ENCODE measurements at places on chromosomes 2 and 18.

DNA sequence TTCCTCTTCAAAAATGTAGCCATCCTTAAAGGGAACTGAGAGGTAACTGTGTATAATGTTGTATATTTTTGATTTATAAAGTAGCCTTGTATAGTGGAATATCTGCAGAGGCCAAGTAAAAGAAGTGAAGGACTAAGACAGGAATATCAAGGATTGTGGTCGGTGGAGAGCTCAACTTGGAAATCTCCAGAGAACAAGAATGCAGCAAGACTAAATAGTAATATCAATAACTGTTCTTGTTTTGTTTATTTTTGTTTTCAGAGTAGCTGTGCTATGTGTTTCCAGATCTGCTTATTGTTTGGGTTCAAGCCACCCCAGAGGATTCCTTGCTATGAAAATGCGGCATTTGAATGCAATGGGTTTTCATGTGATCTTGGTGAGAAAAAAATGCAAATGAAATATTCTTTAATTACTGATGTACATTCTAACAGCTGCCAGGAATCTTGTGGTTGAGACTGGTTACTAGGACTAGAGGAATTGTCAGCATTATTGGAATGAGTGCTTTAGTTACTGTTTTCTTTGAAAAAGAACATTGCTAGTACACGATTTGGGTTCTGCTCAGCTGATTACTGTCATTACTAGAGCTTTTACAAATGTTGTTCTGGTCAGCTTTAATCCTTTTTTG is 25.0 kb downstream of the FASTKD2 start:
- no peak for DNase-seq

DNA sequence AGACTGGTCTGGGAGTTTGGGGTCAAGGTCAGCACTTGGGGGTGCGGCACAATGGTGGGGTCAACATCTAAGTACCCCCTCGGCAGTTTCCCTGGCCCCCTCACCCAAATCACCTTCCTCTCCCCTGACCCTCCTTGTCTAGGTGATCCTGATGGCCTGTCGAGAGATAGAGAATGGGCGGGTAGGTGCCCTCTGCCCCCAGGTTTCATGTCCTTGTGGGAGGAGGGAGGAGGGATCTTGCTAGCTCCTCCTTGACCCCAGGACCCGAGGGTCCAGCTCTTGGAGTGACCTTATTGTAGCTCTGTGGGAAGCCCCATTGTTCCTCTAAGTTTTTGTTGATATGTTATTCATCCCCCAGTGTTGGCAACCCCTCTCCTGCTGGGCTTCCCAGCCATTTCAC is 3.6 kb downstream of the PTPN18 start:
- DNase-seq: no peak

- DNase-seq: no peak
Measured at GRCh38 chr2:64145714-64146113, 1.5 kb upstream of the PELI1 start.

GRCh38 chr2:37355735-37356134 is 11.3 kb downstream of the QPCT start:
- DNase-seq: no peak

DNA sequence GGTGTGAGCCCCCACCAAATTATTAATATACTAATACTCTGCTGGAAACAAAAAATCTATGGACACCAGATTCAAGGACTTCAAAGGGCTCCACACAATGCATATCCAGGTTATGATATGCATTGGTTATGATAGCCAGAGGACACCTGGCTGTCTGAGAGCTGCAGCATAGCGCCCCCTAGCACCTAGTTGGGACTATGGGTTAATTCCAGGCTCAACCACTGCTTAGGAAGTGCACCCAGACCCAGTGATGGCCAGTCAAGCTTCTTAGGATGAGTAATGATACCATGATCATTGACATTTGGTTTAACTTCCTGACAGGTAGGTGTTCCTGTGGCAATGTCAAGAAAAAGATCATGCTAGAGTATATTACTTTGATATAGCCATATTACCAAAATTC is 3.8 kb upstream of the FRZB start:
- DNase-seq: peak; percentile 9

GRCh38 chr18:11146238-11146946 is 3.0 kb downstream of the PIEZO2 start:
- no peak for DNase-seq

DNA sequence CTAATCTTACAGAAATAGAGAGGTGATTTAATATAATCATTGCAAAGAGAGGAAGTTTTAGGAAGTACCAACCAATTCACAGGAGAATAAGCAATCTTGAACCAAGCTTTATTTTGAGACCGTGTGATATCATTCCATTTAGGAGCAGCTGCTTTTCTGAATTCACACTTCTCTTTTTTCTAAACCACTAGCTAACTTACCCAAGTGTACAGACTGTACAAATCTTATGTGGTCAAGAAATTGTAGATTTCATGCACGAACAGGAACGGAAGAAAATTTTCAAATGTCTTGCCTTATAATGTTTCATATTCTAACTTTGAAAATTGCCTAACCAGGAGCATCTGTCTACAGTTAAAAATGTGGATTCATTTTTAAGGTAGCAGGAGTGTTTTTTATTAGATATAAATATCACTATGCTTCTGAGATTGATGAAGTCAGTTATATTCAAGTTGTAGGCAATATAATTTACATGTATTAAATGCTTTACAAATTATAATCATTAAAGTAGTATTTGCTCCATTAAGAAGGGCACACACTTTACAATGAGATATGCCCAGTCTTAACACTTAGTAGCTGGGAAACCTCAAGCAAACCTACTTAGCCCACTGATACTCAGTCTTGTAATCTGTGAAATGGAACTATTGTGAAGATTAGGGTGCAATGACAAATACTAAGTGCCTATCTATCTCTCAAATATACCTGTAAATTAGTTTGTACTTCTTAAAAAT is 302.2 kb upstream of the STON1 start:
- DNase-seq: no peak

GRCh38 chr18:65919018-65919417 is 168.2 kb downstream of the CDH7 start:
- no peak for DNase-seq

DNA sequence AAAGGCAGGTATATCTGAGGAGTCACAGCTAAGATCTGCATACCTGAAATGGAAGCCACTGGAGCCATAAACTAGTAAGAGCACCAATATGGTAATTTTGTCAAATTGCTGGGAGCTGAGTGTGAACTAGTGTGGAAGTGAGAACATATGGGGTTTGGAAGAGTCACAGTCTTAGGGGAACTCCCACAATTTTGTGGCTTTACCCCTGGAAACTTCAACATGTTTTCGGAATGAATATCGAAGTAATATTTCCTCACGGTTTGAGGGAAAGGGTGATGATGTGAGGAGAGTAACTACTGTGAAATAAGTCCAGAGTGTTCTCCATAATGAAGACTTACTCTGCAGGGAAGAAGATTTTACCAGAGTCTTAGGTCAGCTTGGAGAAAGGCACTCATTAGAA is 565.9 kb downstream of the RIT2 start:
- DNase-seq: no peak

DNA sequence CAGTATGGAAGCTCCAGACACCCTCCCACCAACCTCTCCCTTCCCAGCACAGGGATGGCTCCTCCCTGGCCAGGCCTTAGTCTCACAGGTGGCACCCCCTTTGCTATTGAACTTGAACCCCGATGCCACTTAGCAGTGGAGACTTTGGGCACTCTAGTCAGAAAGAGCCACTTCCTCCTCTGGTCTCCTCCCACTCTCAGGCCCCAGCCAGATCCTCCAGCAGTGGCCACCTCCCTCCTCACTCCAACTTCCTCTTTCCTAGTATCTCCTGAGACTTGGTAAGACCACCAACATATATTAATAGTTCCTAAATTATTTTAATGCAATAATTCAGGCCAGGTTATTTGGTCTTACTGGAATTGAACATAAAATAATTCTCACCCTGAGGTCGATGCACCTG is 437.2 kb upstream of the ID2 start:
- DNase-seq: no peak

GRCh38 chr18:37453752-37454151 is 111.8 kb downstream of the CELF4 start:
- no peak for DNase-seq

DNA sequence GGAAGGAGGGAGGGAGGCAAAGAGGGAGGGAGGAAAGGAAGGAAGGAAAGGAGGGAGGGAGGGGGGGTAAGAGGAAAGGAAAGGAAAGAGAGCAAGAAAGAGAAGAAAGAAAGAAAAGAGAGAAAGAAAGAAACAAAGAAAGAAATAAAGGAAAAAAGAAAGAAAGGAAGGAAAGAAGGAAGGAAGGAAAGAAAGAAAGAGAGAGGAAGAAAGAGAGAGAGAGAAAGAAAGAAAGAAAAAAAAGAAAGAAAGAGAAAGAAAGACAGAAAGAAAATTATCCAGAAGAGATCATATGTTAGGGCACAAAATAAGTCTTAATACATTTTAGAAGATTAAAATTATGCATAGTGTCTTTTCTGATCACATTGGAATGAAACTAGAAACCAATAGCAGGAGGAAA is 24.3 kb upstream of the TFCP2L1 start:
- DNase-seq: no peak

GRCh38 chr2:191421950-191422349 is 176.7 kb downstream of the MYO1B start:
- DNase-seq: no peak

- DNase-seq: peak; percentile 94
Measured at GRCh38 chr2:233422050-233422639, 67.9 kb downstream of the DGKD start.

GRCh38 chr2:187422282-187422681 is 25.8 kb downstream of the CALCRL start:
- DNase-seq: no peak

DNA sequence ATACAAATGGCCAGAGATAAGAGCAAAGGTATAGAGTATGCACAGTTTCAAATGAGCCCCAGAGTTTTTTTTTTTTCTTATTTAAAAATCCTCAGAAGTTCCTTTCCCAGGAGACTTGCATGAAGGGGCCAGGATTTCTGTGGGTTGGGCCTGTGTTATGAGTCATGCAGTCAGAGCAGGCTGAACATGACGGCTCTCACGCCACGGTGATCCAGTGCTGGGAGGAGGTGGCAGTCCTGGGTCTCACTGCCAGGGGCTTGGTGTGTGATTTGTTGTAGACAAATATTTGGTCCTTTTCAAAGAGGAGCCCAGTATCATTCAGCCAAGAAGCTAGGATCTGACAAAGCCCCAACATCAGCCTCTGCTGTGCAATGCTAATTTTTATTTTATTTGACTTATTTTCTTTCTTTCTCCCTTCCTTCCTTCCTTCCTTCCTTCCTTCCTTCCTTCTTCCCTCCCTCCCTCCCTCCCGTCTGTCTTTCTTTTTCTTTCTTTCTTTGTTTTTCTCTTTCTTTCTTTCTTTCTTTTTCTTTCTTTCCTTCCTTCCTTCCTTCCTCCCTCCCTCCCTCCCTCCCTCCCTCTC is 10.4 kb upstream of the KCNE4 start:
- peak; percentile 34 for DNase-seq

DNA sequence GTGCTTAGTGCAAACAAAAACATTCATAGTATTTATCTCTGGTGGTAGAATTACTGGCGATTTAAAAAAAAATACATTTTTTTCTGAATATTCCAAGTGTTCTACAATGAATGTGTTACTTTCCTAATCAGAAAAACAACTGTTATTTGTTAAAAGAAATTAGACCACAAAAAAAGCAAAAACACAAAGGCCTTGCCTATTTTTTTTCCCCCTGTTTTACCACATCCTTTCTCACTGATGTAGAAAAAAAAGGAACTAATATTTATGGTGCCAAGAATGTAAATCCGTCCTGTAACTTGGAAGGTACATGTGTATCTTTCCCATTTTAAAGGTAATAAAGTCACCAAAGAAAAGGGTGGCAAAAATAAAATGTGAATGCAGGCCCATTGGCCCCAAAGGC is 28.4 kb upstream of the MGAT4A start:
- DNase-seq: no peak

DNA sequence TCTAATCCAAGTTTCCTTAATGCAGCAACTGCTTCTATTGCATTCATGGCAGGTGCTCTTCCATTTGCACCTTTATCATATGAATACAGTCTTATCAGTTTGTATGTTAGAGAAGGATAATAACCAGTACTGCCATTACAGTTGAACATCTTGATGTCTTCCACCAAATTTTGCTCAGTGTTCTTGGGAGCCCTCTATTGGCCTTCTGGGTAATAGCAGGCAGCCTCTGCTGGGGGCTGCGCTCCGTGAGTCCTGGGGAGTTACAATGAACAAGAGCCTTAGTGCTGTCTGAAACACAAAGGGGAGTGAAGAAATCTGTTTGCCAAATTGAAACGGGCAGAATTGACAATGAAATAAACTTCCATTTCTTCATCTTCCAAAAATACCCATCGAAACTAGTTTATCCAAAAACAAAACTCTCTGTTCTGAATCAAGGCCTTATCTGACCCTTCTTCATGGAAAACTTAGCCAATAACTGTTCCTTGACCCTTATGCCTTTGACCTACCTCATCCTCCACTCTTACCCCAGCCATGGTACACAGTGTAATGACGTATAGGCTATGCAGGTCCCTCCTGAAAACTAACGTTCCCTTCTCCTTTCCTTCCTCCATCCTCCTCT is 79.9 kb downstream of the ALK start:
- DNase-seq: no peak

- DNase-seq: no peak
Measured at GRCh38 chr2:241269707-241270520, 45.6 kb downstream of the HDLBP start.

GRCh38 chr2:101327863-101328394 is 19.4 kb upstream of the RNF149 start:
- DNase-seq: peak; percentile 56

DNA sequence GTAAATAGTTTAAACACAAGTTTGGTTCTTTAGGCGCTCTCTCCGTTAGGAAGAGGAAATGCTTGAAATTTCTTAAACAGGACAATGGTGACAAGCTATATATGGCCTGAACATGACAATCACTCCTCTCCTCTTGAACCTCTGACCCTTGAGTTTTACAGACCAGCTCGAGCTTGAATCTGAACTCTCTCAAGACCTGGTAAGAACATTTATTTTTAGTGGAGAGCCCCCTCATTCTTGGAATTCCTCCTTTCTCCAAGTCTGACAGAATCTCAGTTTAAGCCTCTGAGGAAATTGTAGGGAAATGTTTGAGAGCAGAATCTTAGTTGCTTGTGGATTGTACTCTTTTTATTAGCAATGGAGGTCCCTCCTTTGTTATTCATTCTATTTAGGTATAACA is 1293.6 kb upstream of the ZEB2 start:
- DNase-seq: no peak

GRCh38 chr2:137937246-137937645 is 27.0 kb upstream of the HNMT start:
- no peak for DNase-seq

GRCh38 chr18:27400001-27400400 is 214.9 kb upstream of the CHST9 start:
- DNase-seq: no peak

DNA sequence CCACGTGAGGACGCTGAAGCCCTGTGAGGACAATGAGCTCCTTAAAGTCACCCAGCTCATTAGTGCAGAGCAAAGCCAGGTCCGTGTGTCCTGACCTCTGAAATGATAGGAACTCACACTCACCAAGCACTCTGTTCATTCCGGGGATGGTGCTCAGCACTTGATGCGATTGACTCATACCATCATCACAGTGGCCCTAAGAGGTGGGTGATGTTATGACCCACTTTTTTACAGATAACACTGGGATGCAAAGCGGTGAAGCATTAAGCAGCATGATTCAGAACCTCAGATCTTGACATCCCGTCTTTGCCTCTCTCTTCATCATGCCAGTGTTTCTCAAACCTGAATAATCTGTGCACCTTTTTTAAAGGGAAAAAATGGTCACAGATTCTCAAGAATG is 234.8 kb downstream of the ALPK2 start:
- DNase-seq: no peak

GRCh38 chr2:227493524-227493923 is 21.6 kb downstream of the AGFG1 start:
- no peak for DNase-seq

Data from DMS153 (cell line).